ENCODE measurements at places on chromosomes 1 and 21.

- DNase-seq = no peak
These were observed 27.5 kb downstream of the ST6GALNAC3 start for GRCh38 chr1:76102046-76102445.

- DNase-seq = no peak
These were observed 80.7 kb downstream of the TGFB2 start for GRCh38 chr1:218425647-218426342.

GRCh38 chr1:44310006-44310405 is 45.1 kb downstream of the ERI3 start:
- DNase-seq = no peak

DNA sequence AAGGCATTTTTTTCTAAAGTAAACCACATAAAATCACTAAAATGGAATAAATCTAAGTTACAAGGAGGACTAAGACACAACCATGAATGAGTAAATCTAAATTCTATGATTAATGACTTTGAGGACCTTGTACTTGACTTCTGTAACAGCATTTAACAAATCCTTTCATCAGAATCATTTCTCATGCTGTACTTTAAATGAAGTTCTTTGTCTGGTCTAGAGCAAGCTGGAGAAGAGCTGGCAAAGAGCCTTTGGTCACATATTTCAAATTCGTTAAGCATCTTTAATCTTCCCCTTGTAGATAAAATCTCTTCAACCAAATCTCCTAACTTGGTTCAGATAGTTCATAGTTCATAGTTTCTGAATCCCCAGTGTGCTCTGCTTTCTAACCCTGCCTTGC is 405.4 kb downstream of the PTPRC start:
- no peak for DNase-seq

DNA sequence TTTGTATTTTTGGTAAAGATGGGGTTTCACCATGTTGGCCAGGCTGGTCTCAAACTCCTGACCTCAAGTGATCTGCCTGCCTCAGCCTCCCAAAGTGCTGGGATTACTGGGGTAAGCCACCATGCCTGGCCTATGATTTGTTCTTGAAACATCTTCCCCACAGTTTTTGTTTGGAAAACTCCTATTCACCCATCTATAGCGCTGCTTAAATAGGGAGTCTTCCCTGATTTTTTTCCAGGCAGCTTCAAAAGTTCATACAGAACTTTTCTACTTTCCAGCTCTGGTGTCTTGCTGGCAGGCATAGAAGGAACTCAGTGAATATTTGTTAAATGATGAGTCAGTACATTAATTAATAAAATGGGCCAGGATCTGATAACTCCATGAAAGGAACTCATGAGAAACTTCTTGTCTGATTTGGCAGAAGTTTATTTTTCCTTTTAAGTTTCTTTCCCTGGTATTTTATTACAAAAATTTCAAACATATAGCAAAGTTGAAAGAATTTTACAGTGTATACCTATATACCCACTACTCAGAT is 33.0 kb upstream of the TTC22 start:
- no peak for DNase-seq

DNA sequence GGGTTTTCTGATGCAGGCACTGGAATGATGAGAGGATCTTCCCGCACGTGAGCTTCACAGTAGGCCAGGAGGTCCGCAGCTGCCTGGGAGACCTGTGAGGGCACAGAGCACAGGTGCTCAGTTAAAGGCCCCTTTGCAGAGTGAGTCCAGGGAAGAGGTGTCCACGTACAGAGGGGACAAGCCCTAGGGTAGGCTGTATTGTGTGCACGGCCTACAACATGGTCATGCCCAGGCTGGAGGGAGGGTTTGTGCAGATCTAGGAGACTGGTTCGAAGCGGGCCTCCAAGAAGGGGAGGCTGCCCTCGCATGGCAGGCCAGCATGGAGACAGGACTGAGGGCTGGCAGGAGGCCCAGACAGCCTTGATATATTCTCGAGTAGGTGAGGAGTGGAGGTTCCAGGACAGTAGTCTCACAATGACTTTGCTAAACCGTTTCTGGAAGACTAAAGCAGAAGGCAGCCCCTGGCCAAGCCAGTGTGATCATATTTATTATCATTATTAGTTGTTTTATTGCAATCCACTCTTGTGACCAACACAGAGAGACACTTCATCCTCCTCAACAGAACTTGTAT is 48.0 kb upstream of the B3GALNT2 start:
- no peak for DNase-seq

- no peak for DNase-seq
These were observed 189.0 kb downstream of the PLPP3 start for GRCh38 chr1:56390232-56390867.

GRCh38 chr21:34576041-34576511 is 38.8 kb downstream of the RCAN1 start:
- no peak for DNase-seq

DNA sequence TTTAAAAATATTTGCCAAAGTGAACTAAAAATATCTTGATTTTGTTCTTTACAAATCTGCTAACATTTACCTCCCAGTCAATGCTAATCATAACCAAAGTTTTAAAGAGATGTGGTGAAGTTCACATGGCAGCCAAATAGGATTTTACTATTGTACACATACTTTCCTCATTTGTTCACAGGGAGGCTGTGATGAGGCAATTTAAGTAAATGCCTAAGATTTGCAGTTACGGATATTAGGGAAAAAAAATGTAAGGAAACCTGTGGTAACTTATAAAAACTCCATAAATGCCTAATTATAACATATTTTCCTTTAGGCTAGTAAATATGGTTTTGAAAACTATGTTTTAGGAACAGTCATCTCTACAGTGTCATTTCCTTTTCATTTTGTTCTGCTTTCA is 32.4 kb downstream of the RGS5 start:
- DNase-seq = no peak

GRCh38 chr1:23533246-23534023 is 2.4 kb upstream of the E2F2 start:
- no peak for DNase-seq

DNA sequence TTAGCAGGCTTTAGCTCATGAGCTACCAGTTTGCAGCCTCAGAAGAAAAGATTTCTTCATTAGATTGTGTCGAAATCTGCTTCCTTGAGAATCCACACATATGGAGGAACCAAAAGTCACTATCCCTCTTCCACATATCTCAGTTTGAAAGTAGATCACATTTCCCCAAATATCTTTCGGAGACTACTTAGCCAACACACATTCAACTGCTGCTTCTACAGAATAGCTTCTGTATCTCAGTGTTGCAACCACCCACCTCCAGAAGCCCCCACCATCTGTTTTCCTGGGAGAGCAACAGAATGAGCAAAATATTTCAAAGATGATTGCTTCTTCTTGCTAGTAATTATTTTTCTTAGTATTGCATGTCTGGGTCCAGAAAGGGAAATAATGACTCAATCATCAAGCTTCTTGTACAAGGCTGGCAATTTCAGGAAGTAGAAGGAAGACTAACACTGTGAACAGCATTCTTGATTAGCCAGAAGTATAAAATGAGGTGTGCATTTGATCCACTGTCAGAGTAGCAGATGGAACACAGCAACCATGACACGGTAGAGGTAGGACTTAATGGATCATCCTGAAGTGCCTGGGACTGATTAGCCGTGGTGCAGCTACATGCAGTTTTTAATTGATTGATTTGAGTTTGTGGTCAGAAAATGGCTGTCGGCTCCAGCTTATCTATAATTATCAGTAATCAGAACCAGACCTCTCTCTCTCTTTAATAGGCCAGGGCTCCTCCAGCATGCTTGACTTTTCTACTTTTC is 24.9 kb downstream of the ZC3H11B start:
- no peak for DNase-seq

DNA sequence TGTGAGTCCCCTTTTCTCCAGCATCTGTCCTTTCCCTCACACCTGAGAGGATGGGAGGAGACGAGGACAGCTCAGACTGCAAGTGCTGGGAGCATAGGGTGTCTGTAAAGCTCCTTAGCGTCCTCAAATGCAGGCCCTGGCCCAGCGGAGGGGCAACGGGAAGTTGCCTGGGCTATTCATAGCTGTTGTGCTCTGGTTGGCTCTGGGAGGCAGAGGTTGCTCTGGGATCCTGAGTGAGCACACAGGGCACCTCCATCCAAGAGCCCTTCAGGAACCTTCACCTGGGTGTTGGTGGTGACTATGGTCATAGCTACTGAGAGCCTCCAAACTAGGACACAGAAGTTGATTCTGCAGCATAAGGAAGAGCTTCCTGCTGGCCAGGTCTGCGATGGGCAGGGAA is 2.6 kb downstream of the PADI1 start:
- no peak for DNase-seq

All from NCI-H1694 treated with DMSO at 0.1 percent for 48 hours (cell line).